Activated T-cell treated with anti-CD3 and anti-CD28 coated beads, Interleukin-2, amount 50 U/mL, for 4 hours (primary cell): ENCODE measurements at places on chromosomes 11 and 22. TPM values are rescaled to one million over a fixed set of nuclear protein-coding genes. Genes with fewer than 3 reads are reported as not detected.

GRCh38 chr11:57815476-57815875 lies 53.9 kb downstream of the CTNND1 start:
- no peak for DNase-seq

- DNase-seq = no peak
Measured at GRCh38 chr22:33083212-33083611, 25.0 kb upstream of the SYN3 start.

DNA sequence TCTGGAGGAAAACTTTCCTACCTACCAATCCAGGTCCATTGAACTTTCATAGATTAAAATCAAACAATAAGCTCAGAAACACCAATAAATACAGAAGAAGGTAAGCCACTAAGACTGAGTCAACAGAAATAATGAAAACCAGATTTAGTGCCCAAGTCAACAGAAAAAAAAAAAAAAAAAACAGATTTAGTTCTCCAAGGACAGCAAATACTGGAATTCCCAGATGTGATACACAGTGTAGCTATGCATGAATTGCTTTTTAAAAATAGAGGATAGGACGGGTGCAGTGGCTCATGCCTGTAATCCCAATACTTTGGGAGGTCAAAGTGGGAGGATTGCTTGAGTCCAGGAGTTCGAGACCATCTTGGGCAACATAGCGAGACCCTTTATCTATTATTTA lies 15.7 kb downstream of the DMC1 start:
- no peak for DNase-seq

GRCh38 chr11:121206810-121207209 lies 85.8 kb upstream of the SC5D start:
- no peak for DNase-seq

Gene IGLL1
- total RNA-seq = not detected

Gene SAA4
- not detected for total RNA-seq

Gene TRPM5
- total RNA-seq = not detected

Gene KRTAP5-9
- total RNA-seq = not detected

Gene ARAP1
- 58.1 TPM for total RNA-seq

DNA sequence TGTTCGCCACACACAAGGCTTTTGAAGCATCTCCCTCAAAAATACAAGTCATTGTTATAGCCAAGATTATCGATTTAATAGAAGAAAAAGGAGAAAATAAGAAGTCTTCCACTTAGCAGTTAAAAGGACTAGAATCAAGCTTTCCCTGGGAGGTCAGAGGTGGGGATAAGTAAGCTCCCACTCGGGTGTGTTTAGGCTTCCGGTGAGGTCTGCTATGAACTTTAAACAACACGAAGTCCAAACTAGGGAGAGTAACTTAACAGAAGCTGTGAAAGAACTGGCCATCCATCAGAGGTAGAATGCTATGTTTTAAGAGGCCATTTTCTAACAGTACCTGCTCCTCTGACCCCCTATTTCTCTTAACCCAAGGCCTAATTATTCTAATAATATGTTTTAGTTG lies 91.4 kb upstream of the APOA1 start:
- DNase-seq = no peak

Gene TBX1
- total RNA-seq = not detected

DNA sequence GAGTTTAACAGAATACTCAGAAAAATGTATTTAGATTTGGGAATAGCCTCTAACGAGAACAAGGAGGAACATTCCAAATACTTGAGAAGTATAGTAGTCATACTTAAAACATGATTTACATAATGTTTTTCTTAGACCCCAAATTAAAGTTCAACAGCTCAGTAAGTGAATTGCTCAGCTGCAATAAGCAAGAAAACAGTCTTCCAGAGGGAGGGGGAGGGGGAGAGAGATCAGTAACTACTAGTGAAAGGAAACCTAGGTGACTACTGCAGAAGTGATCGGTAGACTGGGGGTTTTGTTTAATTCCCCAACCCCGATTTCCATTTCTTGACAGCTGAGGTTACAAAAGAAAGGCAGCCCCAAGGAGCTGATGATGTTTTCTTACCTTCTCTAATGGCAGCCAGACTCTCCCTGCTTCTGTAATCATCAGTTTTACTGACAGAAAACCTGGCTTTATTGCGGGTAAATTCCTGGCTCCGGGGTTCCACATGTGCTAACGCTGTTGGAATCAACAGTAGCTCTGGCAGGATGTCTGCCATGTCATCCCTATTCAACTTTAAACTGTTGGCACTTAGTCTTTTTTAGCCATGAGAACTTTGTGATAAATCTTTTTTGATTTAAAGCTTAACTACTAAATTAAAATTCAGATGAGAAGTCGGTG lies 82.4 kb upstream of the BIRC3 start:
- DNase-seq = no peak

GRCh38 chr22:37559901-37560607 lies at the start of gene CDC42EP1:
TSS of gene CDC42EP1 (plus strand) at chr22:37560480. CDS start at chr22:37566350, 5,870 bp downstream.
- DNase-seq = no peak

DNA sequence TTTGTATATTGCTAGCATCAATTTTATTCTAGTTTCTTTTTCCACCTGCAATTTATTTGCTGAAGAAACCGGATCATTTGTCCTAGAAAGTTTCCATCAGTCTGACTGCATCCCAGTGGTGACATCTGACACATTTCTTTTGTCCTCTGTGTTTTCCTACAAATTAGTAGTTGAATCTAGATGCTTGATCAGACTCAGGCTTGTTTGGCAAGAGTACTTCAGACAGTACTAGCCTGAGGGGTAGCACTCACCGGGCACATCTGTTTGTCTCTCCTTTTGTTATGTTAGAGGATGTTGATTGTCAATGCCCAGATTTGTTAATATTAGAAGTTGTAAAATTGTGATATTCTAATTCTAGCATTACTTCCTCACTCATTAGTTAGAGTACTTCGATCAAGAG lies 204.8 kb downstream of the SWAP70 start:
- DNase-seq = no peak

DNA sequence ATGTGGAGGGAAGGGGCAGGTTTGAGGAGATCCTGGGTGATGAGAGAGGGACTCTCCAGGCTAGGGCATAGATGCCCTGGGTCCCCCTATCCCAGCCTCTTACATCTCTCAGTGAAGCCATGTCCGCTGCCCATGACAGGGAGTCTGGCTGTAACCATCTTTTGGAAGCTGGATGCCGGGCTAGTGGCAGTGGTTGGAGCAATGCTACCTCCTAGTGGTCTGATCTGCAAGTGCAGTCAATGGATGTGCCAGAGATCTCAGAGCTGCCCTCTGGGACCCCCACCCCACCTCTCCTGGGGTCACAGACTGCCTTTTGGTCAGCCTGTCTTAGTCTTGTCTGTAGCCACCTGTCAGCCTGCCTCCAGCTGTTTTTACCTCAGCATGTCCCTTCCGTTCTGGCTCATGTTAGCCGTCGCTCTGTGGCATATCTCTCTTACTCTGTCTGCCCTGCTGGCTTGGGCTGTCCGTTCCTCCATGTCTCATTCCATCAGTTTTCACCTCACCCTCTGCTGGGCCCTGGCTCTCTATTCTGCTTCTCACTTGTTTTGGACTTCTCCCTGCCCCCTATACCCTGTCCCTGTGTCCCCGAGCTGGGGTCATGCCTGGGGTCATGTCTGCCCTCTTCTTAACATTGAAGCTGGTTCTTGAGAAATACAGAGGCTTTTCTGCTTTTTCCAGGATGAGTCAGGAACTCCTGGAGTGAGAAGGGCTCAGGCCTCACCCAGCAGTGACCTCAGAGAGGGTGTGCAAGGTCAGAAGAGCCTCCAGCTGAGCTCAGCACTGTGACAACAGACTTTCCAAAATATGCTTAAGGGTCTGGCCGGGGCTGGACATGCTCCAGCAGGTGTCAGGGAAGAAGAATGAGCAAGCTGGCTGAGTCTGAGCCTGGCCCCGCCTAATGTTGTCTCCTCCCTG lies 52.0 kb upstream of the THY1 start:
- DNase-seq = peak; percentile 32

Gene ZPR1
- total RNA-seq = 140 TPM

Gene ZC3H12C
- 0.35 TPM for total RNA-seq

GRCh38 chr11:30710221-30710620 lies 124.1 kb upstream of the MPPED2 start:
- DNase-seq = no peak

GRCh38 chr22:43345761-43346301 lies 2.7 kb upstream of the SCUBE1 start:
- DNase-seq = no peak

Gene POU2AF2
- total RNA-seq = not detected

Gene PLEKHA7
- 2.7 TPM for total RNA-seq

Gene CD6
- 642 TPM for total RNA-seq

Gene SCN3B
- total RNA-seq = not detected

- DNase-seq = no peak
Measured at GRCh38 chr22:41831383-41831782, 1.5 kb upstream of the SREBF2 start.

DNA sequence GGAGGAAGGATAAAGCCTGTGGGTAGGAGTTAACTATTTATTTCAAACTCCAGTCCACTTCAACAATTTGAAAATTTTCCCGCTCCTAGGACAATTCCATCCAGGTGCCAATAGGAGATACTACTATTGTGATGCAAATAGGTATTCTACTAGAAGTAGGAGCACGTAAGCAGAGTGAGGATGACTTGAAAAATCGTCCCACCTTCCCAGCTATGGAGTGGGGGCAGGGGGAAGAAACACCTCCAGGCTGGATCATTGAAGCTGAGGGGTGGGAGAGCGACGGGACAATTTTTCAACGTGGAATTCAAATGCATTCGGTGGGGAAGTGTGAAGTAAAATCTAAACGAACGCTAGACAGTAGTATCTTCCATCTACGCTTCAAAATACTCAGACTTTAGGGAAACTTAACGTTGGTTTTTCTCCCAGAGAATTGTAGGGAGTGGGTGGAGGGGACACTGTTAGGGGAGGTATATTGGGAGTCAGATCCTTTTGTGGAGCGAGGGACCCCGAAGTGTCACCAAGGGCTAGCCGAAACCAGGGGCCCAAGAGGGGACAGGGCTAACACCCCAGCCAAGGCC lies 523 bp upstream of the ARHGAP42 start:
- no peak for DNase-seq

GRCh38 chr11:13364388-13364787 lies 86.8 kb downstream of the BMAL1 start:
- DNase-seq = no peak
